Cortex of kidney (tissue), 1 donor: ENCODE measurements at places on chromosomes 2 and 18.

GRCh38 chr2:236445678-236446077, 123.9 kb upstream of the ACKR3 start:
- DNase-seq = no peak

- DNase-seq = no peak
Measured at GRCh38 chr18:3581890-3582289, 131.9 kb downstream of the TGIF1 start.

GRCh38 chr2:5798084-5798483, 105.9 kb downstream of the SOX11 start:
- DNase-seq = no peak

GRCh38 chr2:48768669-48769068, 13.1 kb upstream of the LHCGR start:
- DNase-seq = no peak

GRCh38 chr2:24828238-24828996, 35.2 kb downstream of the CENPO start:
- no peak for DNase-seq

GRCh38 chr2:46974659-46975058, 59.1 kb upstream of the MCFD2 start:
- DNase-seq = no peak

- DNase-seq = no peak
Measured at GRCh38 chr2:56460508-56460907, 276.7 kb downstream of the CCDC85A start.

GRCh38 chr18:58853561-58853960, 11.1 kb upstream of the ZNF532 start:
- no peak for DNase-seq

GRCh38 chr18:28541276-28541930, 364.5 kb upstream of the CDH2 start:
- DNase-seq = no peak
